ENCODE measurements at places on chromosomes 13 and 19. TPM values are rescaled to one million over a fixed set of nuclear protein-coding genes. Genes with fewer than 3 reads are reported as not detected.

DNA sequence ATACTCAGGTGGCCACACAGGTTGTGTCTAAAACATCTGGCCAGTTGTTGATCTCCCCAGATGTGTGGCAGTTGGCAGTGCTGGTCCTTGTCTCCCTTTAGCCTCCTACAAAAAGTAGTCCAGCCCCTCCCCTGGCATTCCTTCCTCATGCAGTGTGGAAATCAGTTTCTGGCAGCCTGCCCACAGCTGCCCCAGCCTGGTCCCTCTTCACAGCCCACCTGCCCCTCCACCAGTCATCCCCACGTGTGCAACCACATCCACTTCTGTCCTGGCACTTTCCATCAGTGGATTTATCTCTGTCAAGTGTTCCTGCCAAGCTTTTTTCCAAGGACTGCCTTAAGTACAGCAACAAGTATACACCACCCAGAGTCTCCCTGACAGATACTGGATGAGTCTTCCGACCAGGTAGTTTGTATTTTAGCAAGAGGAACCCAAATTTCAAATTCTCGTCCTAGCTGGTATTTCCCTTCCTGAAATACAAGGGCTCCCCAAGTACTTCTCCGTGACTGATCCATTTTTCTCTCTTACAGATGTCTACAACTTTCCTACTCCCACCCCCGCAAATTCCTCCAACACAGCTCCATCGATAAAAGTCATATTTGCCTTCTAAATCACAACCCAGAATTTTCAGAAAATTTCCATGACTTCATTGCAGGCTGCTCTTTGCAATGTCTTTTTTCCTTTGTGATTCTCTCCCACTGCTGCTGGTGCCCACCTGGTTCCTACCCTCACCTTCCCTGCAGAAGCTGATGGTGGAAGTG is 313.5 kb downstream of the FOXO1 start:
- no peak overlapping the region for H3K27ac ChIP-seq
- H3K4me3 ChIP-seq: no peak overlapping the region
- H3K27me3 ChIP-seq: no peaks in the 10 kb centered on the region
- peak; percentile 76 for DNase-seq

PINLYP gene
- 7.2 TPM for total RNA-seq

DNA sequence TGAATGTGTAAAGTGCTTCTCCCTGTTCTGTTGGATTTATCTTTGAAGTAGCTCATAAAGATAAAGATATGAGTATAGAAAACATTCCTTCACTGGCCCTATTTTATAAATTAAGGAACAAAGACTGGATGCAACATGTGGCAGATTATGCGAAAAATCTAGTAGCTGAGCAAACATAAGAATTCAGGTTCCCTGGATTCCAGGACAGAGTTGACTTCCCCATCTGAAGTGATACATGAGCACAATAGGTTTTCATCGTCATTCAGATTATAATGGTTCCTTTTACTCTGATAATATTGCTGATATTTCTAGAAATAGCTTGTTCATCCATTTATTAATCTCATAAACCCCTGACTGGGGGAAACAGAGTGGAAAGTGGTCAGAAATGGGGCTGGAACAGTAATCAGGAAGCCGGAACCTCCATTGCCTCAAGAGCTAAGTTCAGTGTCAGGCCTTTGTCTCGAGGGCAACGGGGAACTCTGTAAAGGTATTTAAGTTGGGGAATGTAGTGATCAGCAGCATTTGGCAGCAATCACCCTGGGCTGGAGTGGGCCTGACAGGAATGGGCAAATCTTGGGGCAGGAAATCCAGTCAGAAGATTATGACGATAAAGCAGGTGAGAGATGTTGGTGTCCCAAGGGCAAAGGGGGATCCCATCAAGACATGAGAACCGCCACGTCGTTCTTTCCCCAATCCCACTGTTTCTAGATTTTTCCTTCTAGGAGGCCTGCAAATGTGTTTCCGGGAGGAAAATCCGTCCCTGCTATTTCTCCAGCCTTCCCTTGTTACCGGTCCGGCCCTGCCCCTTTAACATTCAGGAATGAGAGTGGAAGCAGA is 232.5 kb upstream of the SERP2 start:
- DNase-seq: peak; percentile 27
- peak overlapping the region; percentile 68 for H3K4me3 ChIP-seq
- peak overlapping the region; percentile 94 for H3K27ac ChIP-seq
- peaks cover 8% of the 10 kb centered on the region for H3K4me1 ChIP-seq
- H3K27me3 ChIP-seq: no peaks in the 10 kb centered on the region

MEX3D gene
- 33.0 TPM for total RNA-seq

DNA sequence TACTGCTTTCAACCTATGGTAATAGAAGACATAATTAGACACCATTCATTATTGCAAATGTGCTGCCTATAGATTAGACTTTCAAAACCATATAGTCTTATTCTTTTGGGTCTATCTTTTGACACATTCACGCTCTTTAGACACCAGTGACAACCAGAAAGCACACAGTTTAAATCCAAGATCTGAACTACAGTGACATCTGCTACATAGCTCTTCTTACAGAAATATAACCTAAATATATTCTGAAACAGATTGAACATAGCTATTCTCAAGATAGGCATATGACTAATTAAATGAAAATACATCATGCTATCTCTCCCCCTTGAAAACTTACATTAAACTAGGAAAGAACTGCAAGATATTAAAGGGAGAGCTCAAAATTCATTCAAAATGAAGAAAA is 514.2 kb upstream of the SLITRK6 start:
- no peak for DNase-seq
- H3K27me3 ChIP-seq: no peaks in the 10 kb centered on the region
- no peak overlapping the region for H3K4me3 ChIP-seq
- no peaks in the 10 kb centered on the region for H3K4me1 ChIP-seq

GRCh38 chr19:51607920-51608562 is 22.2 kb downstream of the SIGLEC5 start:
- peak; percentile 64 for DNase-seq
- no peak overlapping the region for H3K4me3 ChIP-seq
- no peaks in the 10 kb centered on the region for H3K4me1 ChIP-seq
- no peaks in the 10 kb centered on the region for H3K27me3 ChIP-seq
- H3K27ac ChIP-seq: no peak overlapping the region

- peak; percentile 73 for DNase-seq
- H3K27ac ChIP-seq: peak within 1 kb of the TSS; percentile 90
- no peaks in the 10 kb centered on the region for H3K27me3 ChIP-seq
- H3K36me3 ChIP-seq: peaks cover 28% of the 10 kb centered on the region
These were observed at the start of gene CYTH2 for GRCh38 chr19:48469289-48469881. CYTH2 (plus strand) TSS chr19:48469369; CDS start chr19:48469508, 139 bp downstream.

SNRNP70 gene
- 142 TPM for total RNA-seq

C1QTNF9B gene
- total RNA-seq: 0.83 TPM

DNA sequence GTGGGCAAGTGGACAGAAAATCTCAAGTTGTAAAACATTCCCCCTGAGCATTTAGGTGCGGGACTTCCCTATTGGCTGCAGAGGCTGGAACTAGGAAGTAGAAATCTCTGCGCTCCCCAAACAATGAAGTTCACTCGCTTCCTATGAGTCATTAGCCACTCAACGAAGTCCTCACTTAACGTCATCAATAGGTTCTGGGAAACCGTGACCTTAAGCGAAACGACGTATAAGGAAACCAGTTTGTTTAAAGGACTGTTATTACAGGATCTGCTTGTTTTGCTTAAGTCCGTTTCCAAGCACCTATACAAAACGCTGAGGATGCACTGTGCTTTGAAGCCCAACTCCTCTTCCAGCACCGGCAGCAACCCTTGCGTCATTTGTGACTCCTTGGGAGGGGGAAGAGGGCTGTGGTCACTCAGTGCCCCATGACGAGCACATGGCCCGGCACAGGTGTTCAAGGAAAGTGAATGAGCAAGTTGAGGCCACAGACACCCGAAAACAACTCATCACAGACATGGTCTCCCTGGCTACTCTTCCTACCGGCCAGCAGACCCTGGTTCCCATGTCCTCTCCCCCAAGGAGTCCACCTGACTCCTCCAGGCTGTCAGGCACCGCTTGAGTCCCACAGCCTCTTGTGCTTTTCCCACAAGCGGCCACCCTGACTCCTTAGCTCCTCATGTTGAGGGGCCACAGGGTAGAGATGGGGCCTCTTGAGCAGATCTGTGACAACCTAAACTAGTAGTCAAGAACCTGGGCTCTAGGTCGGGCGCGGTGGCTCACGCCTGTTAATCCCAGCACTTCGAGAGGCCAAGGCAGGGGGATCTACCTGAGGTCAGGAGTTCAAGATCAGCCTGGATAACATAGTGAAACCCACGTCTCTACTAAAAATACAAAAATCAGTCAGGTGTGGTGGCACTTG is 4.8 kb downstream of the RPS16 start:
- peak; percentile 100 for DNase-seq
- peaks cover 23% of the 10 kb centered on the region for H3K4me1 ChIP-seq
- no peak overlapping the region for H3K4me3 ChIP-seq
- no peaks in the 10 kb centered on the region for H3K27me3 ChIP-seq

NEK5 gene
- total RNA-seq: under 0.01 TPM

Measured in fibroblast of lung (primary cell).